Activated CD8-positive, alpha-beta memory T cell treated with anti-CD3 and anti-CD28 coated beads for 1 hour (primary cell): ENCODE measurements at places on chromosomes 5 and 9.

GRCh38 chr9:96462541-96462940 lies 12.6 kb downstream of the HABP4 start:
- DNase-seq, result no peak

- DNase-seq, result no peak
These were observed 345.7 kb downstream of the SPATA31D1 start for GRCh38 chr9:82334286-82334685.

DNA sequence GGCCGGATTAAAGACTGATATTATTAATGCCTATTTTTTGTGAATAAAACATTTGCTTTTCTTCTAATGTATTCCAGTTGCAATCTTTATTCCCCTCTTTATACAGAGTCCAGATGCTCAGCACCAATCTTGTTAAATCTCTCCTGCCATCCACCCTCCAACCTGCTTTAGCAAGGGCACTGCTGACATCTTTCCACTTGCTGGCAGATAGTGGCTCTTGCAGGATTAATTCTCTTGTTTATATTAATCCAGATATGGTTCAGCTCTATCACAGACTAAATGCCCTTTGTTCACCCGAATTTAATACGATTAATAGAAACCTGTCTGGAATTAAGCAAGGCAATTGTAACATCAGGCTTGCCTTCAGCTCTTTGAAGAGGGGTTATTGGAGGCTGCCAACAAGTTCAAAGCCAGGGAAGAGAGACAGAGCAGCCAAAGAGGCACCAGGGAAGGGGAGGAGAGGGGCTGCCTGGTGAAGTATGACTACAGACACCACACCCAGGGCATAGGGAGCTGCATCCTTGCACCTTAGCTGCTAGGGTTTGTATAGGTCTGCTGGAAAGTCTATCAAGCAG lies 236.2 kb downstream of the SAXO1 start:
- no peak for DNase-seq

GRCh38 chr5:36202521-36202961 lies 39.2 kb downstream of the NADK2 start:
- no peak for DNase-seq

DNA sequence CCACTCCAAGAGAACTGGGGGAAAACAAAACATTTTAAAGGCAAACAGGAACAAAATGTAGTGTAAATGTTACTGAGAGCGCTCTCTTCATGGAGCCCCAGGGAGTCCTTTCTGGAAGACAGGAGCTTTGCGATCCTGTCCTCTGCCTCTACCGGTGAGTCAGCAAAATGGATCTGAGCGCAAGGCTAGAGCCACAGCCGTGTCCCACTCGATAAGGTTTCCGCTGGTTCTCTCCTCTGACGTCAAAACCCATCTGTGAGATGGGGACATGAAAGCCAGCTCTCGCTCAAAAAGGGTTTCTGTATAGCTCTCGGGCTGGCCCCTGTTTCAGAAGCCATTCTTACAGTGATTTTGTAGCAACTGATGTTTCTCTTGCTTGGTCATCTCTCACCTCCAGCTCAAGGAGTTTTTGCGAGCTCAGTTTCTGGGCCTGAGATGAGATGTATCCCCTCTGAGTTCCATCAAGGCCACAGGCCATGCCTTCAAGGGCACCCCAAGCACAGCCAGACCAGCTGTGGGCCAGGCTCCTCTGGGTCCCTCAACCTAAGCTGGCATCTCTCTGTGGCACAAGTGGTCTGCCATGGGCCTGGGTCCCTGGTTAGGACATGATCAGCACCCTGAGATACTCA lies 101.6 kb downstream of the FSTL4 start:
- DNase-seq, result no peak

GRCh38 chr5:73960426-73960825 lies 334.4 kb downstream of the ARHGEF28 start:
- no peak for DNase-seq

GRCh38 chr9:74901001-74901400 lies 13.3 kb upstream of the TRPM6 start:
- no peak for DNase-seq

GRCh38 chr9:38053697-38054461 lies 15.1 kb downstream of the SHB start:
- no peak for DNase-seq
